ENCODE measurements at places on chromosomes 5 and 9. TPM values are rescaled to one million over a fixed set of nuclear protein-coding genes. Genes with fewer than 3 reads are reported as not detected.

DNA sequence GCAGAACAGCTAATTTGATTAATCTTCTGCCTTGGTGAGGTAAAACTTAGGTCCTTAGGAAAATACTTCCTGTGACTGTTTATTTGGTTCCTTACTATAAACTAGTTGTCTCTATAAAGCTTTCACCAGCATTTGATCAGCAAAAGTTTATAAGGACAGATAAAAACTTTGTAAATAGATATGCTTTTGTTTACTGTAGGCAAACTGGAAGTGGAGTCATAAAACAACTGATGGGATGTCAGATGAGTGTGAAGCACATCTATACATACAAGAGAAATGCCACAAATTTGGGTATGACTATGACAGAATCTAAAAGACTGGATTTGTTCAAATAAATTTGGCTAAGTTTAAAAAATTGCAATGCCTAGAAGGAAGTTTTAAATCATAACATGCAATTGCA lies 5.5 kb downstream of the PTGER4 start:
- no peak for DNase-seq

DNA sequence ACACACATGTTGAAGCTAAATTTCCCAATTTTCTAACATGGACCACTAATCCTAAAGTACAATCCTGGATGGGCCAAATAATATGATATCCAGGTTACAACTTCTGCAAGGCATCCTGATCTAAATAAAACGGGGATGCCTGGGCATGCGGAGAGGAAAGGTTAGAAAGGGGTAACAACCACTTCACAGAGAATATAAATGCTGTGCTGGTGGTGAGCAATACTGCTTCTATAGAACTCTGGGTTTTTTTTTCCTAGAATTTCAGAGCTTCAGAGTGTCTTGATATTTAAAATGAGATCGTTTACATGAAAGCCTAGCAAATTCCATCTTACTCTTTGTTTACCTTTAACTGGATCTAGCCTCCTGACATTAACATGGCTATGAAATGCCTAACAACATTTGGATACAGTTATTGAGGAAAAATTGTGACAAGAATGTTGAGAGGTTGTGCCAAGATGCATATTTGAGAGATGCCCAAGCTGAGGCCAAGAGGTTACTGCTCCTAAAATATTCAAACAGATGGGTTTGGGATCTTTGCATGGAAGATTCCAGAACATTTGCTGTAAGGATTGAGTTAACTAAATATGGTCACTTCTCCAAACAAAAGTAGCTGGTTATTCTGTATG lies 22.4 kb downstream of the TNFAIP8 start:
- DNase-seq = no peak

- DNase-seq = no peak
Observed at GRCh38 chr5:65815161-65815560, 93.2 kb downstream of the NLN start.

DNA sequence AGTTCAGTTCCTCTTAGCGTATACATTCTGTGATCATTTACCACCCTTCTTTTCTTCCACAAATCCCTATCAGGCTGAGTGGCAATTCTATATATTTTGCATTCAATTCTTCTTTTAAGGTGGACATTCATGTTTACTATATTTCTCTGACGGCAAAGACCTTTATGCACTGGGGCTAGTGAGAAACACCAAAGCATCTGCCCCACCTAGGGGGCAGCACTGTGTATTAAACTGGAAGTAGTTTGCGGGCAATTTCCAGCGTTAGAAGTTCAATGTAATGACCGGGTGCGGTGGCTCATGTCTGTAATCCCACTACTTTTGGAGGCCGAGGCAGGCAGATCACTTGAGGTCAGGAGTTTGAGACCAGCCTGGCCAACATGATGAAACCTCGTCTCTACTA lies 27.9 kb upstream of the FBXL7 start:
- DNase-seq = no peak

GRCh38 chr9:124780757-124781151 lies 3.8 kb downstream of the OLFML2A start:
- peak; percentile 56 for DNase-seq

Gene IFNK
- not detected for polyA plus RNA-seq

GRCh38 chr5:108687595-108688200 lies 60.0 kb upstream of the FER start:
- DNase-seq = no peak
